ENCODE measurements at places on chromosomes 7 and 10.

DNA sequence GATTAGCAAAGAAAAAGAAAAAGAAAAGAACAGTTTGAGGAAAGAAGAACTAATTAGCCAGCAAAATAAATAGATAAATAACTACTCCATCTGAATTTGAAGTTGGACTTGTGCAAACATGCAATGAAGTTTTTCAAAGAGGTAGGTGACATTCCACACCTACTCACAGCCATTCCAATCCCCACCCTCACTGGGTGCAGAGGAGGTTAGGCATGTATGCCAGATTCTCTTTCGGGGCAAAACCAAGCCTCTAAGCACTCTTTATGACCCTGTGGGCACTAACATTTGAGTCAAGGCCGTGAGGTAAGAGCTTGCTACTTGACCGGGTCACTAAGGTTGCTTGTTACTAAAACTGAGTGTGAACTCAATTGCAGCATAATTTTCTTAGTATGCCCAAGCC, 108.4 kb upstream of the SEMA3A start:
- no peak for ATAC-seq

GRCh38 chr10:29719281-29719675, 84.5 kb upstream of the SVIL start:
- ATAC-seq, result no peak

GRCh38 chr7:153097511-153098201, 338.1 kb downstream of the ACTR3B start:
- ATAC-seq, result no peak

DNA sequence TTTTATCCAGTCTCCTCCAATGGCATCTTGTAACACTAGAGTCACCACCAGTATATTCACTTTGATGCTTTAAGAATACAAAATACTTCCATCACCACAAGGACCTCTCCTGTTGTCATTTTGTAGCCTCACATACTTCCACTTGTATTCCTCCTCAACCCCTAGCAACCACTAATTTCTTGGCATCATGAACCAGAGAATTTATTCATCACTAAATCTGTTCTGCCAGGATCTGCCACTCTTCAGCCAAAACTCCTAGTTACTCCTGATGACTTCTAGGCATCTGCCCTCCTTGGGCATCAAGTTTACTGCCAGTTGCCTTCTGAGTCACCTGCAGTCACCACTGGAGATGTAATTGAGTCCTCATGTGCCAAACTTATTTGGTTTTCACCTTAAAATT, 906.8 kb downstream of the CNTNAP2 start:
- ATAC-seq, result peak; percentile 89

DNA sequence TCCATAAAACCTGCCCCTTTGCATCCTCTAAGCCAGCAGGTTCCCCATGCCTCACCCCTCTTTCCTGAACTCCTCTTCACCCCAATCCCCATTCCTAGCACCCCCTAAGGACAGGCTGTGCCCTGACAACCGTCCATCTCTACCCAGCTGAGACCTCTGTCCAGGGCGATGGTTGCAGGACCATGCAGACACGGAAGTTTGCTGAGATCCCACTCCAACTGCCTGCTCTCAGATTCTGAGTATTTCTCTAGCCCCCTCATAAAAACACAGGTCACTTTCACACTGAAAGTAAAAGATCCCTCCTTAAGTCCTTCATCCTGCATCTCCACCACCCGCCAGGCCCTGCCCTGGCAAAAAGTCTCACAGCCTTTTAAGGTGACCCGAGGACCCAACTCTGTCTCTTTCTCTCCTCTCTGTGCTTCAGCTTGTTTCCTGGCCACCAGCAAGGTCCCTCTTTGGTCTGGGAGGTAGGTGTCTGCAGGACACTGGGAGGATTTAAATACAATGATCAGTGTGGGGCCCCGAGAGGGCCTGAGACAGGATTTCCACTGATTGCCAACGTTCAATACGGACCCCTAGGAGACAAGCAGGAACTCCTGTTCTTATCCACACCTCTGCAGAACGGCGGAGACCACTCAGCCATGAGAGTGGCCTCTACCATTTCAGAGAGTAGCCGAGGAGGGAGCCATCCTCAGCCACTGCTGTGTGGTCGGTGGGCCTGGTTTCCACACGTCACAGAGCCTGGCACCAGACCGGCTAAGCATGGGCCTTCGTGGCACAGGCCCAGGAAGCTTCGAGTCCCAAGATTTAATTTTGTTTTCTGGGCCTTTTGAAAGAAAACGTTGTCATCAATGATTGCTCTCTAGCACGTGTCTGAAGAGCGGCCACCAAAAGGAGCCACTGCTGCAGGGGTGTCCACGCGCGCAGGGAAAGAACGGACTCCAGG, 27.9 kb downstream of the CALML3 start:
- ATAC-seq, result no peak

GRCh38 chr10:28797904-28798371, 120.6 kb downstream of the BAMBI start:
- ATAC-seq, result peak; percentile 59

DNA sequence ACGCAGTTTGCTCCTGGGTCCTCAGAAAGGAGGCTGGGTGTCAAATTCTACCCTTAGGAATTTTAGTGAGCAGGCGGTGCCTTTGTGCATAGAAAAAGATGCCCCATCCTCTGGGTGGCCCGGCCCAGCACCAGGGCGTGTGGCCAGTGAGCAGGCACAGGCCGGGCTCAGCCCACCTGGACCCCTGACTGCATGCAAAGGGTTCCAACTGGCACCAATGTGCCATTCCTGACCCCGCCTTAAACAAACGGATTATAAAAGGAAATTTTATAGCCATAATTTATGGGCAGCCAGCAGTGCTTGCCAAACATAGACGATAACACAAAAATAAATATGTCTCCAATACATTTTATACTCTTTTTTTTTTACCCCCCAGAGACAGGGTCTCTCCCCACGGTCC, 40.1 kb upstream of the GNA12 start:
- ATAC-seq, result no peak

DNA sequence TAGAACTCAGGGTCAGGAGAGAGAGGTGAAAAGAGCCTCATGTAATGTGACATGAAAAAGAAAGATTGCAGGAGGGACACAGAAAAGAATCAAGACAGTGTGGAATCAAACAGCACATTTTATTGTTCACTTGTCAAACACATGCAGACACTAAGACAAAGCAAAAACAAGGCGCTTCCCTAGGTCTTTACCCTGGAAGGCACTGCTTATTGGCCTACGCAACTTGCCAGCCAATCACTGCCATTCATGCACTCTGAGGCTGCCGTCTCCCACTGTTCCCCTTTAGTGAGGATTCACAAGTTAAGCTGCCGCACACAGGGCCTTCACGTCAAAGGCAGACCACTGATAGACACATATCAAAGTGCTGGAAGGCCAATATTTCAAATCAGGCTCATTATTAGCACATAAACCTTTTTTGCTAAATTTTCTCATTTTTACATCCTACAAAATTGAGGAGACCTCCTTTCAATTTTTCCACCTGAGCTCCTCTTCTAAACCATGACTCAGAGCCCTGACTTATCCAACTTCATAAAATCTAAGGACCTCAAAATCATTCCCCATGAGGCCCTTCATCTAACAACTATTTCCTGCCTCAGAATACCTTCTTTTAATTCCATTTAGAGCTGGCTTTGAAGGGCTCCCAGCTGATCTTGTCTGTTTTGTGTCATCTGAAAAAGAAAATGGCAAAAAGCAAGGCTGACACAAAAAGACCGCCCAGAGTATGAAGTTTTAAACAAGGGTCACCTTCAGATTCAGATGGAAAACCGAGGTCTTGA, 149.4 kb downstream of the CHCHD3 start:
- peak; percentile 42 for ATAC-seq

DNA sequence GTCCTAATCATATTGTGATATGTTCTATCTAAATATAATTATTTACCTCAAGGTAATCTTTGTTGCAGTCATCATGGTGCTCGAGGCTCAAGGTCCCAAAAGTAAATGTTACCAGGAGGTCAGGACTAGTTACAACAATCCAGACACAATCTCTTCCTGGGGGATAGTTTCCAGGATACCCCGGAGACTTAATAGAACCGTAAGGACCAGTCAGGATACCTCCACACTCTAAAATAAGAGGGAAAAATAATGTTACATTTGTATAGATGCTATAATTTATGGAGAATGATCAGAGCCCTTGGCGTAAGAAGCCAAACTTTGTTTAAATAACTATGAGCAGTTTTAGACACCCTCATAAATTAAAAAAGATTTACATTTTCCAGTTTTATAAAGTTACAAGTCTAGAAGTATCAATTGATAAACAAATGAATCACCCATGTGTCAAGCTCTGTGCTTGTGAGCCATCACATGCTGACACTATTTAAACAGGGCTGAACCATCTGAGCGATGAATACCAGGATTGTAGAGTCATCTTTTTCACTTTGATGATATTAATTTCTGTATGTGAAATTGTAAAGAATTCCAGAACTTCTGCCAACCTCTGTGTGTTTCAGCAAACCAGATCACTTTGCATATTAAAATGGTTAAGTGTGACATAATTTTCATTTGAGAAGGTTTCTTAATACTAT, 41.3 kb downstream of the CUBN start:
- peak; percentile 18 for ATAC-seq

GRCh38 chr7:19009241-19009935, 108.0 kb downstream of the TWIST1 start:
- ATAC-seq, result peak; percentile 40

DNA sequence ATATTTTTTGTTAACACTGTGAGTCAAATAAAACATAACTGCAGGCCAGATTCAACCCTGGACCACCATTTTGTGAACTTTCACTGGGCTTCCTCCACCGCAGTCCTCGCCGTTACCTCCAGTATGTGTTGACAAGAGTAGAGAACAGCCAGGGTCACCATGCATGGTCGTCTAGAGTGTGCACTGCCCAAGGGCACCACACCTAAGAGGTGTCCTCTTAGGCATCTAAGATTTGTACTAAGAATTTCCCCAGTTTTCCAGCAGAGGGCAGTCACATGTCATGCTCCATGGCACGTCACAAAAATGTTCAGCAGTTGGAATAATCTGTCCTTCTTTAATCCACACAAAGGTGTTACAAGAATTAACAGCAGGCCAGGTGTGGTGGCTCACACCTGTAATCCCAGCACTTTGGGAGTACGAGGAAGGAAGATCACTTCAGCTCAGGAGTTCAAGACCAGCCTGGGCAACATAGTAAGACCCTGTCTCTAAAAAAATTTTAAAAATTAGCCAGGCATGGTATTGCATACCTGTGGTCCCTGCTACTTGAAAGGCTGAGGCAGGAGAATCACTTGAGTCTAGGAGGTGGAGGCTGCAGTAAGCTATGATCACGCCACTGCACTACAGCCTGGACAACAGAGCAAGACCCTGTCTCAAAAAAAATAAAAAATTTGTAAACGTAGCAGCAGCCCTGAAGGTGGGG, 71.2 kb upstream of the FOXK1 start:
- peak; percentile 90 for ATAC-seq

GRCh38 chr7:8161364-8161828, 100.6 kb downstream of the ICA1 start:
- ATAC-seq, result no peak

DNA sequence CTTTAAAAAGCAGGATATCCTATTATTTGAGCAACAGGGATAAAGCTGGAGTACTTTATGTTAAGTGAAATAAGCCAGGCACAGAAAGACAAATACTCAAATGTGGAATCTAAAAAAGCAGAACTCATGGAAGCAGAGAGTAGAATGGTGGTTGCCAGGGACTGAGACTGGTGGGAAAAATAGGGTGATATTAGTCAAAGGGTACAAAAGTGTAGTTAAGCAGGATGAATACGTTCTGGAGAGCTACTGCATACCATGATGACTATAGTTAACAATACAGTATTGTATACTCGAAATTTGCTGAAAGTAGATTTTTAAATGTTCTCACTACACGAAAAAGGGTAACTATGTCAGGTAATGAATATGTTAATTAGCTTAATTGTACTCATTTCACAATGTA, 125.5 kb upstream of the VSTM2A start:
- no peak for ATAC-seq

- no peak for ATAC-seq
These were observed 9.0 kb upstream of the BAIAP2L1 start for GRCh38 chr7:98409843-98410242.

- ATAC-seq, result peak; percentile 79
These were observed 21.0 kb upstream of the GNA12 start for GRCh38 chr7:2864999-2865670.

DNA sequence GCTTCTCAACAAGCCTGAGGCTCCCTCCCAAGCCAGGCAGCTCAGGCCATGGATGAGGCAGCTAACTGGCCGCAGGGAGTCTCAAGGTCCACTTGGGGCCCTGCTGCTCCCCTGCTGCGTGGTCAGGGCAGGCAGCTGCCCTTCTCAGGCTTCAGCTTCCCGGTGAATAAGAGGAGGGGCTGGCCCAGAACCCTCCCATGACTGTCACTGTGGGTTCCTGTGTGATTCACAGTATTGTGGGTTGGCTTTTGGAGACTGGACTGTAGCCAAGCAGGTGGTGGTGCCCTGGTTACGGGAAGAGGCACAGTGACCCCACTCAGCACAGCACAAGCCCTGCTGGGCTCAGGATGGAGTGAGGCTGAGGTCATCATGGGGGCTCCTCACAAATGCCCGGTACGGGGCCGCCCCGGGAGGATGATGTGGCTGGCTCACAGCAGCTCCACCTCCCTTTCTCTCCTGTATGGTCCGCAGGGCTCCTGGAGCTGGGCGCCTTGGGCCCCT, 189.8 kb downstream of the HECW1 start:
- peak; percentile 52 for ATAC-seq

DNA sequence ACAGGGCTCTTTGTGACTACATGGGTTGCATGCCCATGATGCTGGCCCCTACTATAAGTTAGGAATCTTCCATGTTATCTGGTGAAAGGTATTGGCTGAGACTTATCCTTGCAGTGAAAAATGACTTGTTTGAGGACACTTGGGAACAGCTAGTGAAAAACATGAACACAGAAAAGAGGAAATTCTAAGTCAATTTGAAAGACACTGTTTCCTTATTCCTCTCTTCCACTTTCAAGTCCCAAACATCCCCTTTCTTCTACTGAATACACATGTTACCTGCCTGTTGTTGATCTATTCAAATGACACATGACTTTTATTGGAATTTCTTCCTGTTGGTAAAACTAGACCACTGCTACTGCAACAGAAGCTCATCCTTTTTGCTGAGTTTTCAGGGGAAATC, 29.5 kb upstream of the PRKCQ start:
- no peak for ATAC-seq

- ATAC-seq, result no peak
These were observed 67.1 kb downstream of the ADCYAP1R1 start for GRCh38 chr7:31119249-31119648.

GRCh38 chr10:55220975-55221374, 419.9 kb upstream of the PCDH15 start:
- no peak for ATAC-seq

All from SK-N-SH treated with all-trans-retinoic acid at 6 μM for 48 hours (cell line).